LHCN-M2 (cell line): ENCODE measurements at places on chromosomes 12 and 14. TPM values are rescaled to one million over a fixed set of nuclear protein-coding genes. Genes with fewer than 3 reads are reported as not detected.

C12orf54 gene
- total RNA-seq = not detected in 2 replicates

TTC5 gene
- total RNA-seq = 10.3 and 16.8 TPM in 2 replicates

CCDC38 gene
- not detected in 2 replicates for total RNA-seq

FSCB gene
- total RNA-seq = not detected in 2 replicates

DNAI7 gene
- total RNA-seq = 0.11 and 0.83 TPM in 2 replicates

EXOC3L4 gene
- total RNA-seq = 0.40 and 1.3 TPM in 2 replicates

EPYC gene
- not detected in 2 replicates for total RNA-seq

SVOP gene
- total RNA-seq = not detected in 2 replicates

HOXC12 gene
- total RNA-seq = 0.34 and 0.38 TPM in 2 replicates

GRCh38 chr12:53427905-53428594 lies 4.4 kb downstream of the AMHR2 start:
- DNase-seq = peak; percentile 88

GRCh38 chr12:83468988-83469908 lies 782.5 kb downstream of the TMTC2 start:
- DNase-seq = no peak

GRCh38 chr12:115570069-115570777 lies 707.3 kb downstream of the MED13L start:
- DNase-seq = no peak

DNA sequence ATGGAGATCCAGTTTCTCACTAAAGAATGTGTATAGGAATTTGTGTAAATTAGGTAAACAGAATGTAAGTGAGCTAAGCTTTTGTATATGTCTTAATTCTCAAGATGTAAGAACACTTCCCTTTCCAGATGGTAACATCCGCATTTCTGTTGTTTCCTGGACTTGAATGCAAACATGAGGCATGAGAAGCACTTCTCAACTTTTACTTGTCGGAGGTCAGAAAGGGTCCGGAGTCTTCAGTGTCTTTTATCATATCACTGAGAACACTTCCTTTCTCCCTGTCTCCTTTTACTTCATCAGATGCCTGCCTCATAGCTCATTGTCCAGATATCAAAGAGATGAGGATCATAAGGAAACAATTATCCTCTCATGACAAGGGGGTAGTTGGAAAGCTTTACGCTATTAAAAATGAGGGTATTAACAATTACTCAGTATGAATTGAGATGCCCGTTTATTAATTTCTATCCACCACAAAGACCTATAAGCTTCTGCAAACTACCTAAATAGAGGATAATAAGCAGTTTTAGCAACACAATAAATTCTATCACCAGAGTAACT lies 214.1 kb upstream of the FLRT2 start:
- no peak for DNase-seq

DNA sequence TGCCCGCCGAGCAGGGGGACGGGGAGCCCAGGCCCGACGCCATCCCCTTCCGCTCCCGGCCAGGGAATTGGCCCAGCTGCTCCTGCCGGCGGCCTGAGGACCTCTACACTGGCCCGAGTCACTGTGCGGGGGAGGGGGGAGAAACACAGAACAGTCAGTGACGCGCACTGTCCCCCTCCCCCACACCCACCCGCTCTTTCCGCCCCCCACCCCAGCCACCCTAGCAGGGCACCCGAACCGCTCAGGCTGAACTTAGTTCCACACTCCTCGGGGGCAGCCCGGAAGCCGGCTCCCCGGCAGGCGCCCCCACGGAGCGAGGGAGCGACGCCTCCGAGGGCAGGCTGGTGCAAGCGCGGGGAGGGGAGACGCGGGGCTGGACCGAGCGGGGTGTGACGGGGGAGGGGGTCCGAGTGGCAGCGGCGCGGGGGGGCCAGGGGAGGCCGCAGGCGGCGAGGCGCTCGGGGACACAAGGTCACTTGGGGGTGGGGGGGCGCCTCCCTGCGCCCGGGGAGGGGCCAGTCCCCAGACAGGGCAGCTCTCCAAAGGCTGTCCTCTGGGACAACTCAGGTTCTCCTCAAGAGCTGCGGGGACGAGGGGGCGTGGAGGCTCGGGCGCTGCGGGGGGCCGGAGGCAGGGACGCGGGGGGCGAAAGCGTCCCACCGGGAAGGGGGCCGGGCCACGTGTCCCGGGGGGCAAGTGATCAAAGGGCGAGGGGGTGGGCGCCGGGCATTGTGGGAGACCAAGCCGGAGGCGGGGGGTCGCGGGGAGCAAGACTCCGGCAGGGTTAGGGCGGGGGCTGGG lies 648 bp downstream of the CHD4 start:
- DNase-seq = peak; percentile 43

- peak; percentile 83 for DNase-seq
Measured at GRCh38 chr12:1527789-1528188, 66.6 kb downstream of the FBXL14 start.

GRCh38 chr14:37819155-37820015 lies 224.0 kb downstream of the TTC6 start:
- DNase-seq = peak; percentile 89

- DNase-seq = no peak
Measured at GRCh38 chr12:12365931-12366431, 9.1 kb downstream of the BORCS5 start.

DNA sequence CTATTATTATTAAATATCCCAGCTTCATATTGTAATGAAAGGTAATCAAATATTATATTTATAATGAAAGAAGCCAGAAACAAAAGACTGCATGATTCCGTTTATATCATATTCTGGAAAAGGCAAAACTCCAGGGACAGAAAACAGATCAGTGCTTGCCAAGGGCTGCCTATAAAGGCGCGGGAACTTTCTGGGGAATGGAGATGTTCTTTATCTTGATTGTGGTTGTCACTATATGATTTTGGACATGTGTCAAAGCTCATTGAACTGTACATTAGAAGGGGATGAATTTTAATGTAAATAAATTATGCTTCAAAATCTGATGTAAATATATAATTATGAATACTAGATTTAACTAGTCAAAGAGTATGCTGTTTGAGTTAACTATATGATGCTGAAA lies 115.4 kb upstream of the KRAS start:
- no peak for DNase-seq

GRCh38 chr14:71583194-71583593 lies 349.0 kb upstream of the RGS6 start:
- DNase-seq = no peak

DNA sequence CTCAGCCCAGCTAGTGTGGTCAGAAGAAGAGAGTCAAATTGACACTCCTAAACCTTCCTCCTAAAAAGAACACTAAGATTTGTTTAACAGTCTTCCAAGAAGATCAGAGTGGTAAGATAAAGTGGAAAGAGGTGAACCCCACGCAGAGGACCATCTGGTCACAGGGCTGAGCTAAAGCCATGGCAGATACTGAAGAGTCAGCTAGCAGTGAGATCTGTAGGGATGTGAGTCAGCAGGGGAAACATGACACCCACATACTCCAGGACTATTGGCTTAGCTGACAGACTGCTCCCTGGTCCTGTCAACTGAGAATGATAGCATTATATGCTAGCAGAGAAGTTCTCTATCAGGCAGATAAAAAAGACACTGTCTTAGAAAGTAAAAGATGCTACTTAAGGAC lies 269.4 kb upstream of the ALG10 start:
- peak; percentile 79 for DNase-seq
